Activated gamma-delta T cell (primary cell): ENCODE measurements at places on chromosomes 2 and 18.

DNA sequence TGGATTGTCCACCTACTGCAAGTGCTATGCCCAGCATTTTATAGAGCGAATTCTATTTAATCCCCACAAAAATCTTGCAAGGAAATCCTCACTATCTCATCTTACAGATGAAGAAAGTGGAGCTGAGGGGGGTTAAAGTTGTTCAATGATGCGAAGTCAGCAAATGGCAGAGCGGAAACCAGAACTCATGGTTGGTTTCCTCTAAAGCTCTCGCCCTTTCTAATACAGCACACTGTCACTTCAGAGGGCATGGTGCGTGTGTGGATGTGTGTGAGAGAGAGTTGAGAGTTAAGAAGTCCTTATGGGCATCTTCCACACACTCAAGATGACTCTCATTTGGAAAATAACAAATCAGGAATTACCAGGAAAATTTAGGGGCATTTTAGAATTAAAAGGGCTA is 78.4 kb downstream of the TGFA start:
- DNase-seq = no peak

GRCh38 chr2:219368690-219369191 is 19.0 kb downstream of the DNPEP start:
- DNase-seq = no peak

DNA sequence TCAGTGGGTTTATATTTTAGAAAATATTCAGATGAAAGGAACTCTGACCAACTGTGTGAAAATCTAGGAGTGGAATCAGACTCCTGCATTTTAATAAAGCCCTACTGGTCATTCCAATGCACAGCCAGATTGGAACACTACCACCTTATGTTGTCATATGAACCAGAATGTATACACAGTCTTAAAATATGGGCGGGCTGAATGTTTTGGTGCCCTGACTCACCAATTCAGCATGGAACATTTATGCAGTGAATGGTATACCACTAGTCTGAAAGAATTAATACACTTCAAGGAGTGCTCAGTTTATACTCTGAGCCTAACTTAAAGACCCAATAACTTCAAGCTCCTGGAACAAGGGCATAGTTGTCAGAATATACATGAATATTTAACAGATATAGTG is 280.9 kb upstream of the TCF4 start:
- DNase-seq = no peak

GRCh38 chr18:10195529-10195928 is 258.9 kb upstream of the APCDD1 start:
- DNase-seq = no peak

- no peak for DNase-seq
Observed at GRCh38 chr2:178163395-178163794, 30.9 kb upstream of the OSBPL6 start.
